ENCODE measurements at places on chromosomes 5 and 9. TPM values are rescaled to one million over a fixed set of nuclear protein-coding genes. Genes with fewer than 3 reads are reported as not detected.
A peak's percentile ranks its signal among the peaks of the same experiment; 100 is the strongest.

DNA sequence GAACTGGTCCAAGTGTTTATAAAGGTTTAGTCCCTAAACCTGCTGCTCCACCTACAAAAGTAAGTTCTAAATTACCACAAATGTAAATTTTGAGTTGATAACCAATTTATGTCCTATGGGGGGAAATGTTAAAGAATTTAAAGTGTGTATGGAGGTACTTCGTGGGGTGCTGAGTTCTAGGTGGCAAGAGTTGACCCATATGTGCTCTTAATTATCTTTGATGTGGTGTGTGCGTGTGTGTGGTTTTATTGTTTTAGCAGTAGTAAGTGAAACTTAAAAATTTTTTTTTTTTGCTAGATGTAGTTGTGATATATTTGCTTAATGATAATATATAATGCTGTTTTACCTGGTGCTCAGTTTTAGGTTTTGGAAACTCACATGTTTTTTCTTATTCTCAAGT, 72.6 kb downstream of the GPBP1 start:
- DNase-seq, result no peak

DNA sequence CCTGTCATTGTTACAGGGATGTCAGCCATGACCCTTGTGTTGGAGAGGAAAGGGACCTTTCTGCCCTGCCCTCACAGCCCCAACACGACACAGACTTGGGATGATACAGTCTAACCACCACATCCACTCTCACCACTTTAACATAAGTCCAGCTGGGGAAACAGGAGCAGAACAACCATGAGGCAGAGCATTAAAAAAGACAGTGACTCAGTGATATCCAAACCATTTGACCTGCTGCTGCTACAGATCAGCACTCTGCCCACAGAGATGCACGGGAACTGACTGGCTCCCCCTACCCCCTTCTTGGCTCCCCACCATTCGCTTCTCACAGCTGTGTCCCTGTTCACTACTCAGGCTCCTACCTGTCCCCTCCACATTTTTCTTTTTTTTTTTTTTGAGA, 458.6 kb downstream of the ZNF608 start:
- no peak for DNase-seq

- no peak for DNase-seq
Measured at GRCh38 chr9:120899490-120900068, 22.6 kb upstream of the PHF19 start.

- no peak for DNase-seq
Measured at GRCh38 chr9:135418161-135418560, 61.4 kb upstream of the PPP1R26 start.

DNA sequence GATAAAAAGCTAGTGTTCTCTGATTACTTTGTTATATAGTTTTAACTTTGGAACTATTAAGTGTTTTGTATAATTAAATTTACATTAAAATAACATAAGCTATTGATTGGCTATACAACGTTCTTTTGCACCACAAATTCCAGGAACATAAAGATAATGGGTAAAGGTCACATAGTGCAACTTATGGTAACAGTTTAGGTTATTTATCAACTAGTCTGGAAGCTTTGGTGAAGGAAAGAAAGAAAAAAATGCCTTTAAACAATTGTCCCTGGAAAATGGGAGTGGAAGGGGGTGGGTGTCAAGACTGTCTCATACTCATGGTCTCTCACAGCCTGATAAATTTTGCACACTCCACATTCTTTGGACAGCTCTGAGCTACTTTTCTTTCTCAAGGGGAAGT, 17.1 kb upstream of the SPARC start:
- no peak for DNase-seq

- no peak for DNase-seq
Measured at GRCh38 chr5:43075319-43076293, 35.5 kb upstream of the ANXA2R start.

GRCh38 chr9:89444274-89444673, 53.6 kb downstream of the SEMA4D start:
- DNase-seq, result no peak

DNA sequence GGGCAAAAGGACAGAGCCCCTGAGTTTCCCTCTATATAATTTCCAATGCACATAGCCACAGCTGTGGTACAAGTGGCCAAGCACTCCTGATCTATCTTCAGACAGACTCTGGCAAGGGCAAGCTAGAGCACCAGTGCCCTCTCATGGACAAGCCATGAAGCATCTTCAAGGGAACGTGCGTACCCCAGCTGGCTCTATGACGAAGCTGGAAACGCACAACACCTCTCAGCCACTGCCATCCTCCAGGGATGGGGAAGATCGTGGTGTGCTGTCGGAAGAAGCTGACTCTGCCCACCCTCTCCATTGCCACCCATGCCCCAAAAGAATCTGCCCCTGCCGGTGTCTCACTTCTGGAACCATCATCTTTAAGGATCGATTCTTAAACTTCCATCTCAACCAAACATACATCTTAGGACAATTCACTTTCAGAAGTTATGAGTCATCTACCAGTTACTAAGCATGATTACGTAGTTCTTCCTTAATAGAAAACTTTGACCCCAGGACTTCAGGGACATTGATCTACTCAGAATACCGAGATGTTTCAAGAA, 482.9 kb downstream of the AGTPBP1 start:
- peak; percentile 42 for DNase-seq

DNA sequence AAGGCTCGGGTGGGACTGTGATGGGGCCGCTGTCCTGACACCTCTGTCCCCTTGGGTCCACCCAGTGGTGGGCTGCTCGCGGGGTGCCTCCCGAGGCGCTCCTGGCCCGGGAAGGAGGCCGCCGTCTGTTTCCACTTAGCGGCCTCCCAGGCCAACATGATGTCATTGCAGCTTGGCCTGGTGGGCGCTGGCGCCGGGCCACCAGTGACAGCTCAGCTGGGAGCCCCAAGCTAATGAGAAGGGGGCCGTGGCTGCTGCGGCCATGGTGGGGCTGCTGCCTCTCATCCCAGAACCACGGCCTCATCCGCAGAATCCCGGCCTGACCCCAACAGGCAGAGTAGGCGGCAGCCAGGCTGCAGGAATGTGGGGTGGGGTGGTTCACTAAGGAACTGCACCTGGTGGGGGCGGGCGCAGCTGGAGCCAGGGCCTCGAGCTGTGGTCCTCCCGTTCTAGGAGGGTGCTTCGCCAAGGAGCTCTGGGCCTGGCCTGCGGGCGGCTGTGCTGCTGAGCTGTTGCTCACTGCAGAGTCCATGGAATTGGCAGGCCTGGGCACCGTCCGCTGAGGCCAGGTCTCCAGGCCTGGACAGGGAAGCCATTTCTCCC, 123.5 kb upstream of the COL5A1 start:
- DNase-seq, result no peak

GRCh38 chr5:122192497-122193496, 63.5 kb downstream of the ZNF474 start:
- DNase-seq, result peak; percentile 58

- no peak for DNase-seq
Measured at GRCh38 chr9:33698267-33698666, 97.1 kb upstream of the PRSS3 start.

DNA sequence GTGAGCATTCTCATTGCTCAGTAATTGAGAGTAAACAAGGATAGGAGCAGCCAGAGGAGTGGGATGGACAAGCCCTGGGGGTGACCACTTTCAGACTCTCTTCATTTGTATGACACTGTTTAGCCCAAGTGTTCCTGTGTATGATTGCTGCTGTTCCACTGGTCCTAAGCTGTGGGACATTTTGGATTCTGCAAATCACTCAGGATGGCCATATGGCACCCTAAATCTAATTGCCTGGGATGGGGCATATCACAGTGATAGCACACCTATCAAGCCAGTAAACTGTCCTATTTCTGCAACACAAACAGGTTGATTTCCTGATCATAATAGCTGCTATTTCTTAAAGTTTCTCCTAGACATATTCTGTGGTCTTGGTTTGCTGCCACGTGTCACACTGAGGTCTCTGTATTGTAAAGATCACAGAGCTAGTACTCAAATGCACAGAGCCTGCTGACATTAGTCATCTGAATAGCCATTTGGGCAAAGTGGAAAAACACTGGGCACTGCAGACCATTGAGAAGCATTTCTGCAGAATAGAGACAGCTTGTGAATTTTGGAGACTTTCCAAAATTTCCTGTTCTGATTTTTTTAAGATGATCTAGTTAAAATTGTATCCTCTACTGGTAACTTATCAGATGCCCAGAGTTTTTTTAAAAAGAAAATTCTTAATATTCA, 320.2 kb downstream of the RFX3 start:
- DNase-seq, result no peak

GRCh38 chr9:37965116-37965515, 61.2 kb upstream of the SLC25A51 start:
- no peak for DNase-seq

DNA sequence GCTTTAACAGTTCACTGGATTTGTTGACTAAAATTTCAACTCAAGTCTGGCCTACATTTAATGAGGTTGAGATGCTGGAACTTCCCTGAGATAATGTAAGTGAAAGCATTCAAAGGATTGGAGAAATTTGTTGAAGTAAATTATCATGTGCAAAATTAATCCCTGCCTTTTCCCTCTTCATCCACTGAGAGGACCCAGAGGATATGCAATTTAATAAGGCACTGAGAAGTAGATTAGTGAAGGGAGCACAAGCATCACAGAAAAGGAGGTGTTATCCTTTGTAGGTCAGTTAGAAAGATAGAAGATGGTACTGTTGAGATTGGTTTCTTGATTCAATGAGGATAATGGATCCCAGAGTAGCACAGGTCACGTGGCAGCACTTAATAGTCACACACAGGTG, 42.6 kb upstream of the ANKRD31 start:
- DNase-seq, result no peak

DNA sequence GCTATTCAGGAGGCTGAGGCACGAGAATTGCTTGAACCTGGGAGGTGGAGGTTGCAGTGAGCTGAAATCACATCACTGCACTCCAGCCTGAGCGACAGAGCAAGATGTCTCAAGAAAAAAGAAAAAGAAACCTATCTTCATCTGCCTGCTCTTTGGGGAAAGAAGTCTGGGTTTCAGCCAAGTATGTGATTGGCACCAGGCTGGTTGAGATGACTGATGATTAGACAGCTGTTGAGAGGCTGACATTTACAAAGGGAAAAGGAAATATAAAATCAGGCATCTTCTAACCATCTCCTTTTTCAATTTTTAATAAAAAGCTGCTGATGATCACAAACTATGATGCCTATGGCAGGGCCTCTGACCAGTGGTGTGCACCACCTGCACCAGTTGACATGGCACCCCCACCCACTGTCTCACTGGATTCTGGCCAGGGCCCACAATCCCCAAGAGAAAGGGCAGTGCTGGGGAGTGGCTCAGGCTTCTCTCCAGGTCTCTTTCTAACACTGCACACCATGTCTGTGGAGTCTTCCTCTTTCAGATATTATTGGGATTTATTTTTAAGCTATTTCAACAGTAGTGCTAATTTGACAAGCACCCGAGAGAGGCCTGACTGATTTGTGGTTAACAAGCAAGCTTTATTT, 17.2 kb upstream of the C5orf15 start:
- DNase-seq, result no peak

GRCh38 chr9:89410641-89411350, 87.1 kb downstream of the SEMA4D start:
- no peak for DNase-seq

- DNase-seq, result no peak
Measured at GRCh38 chr5:136890431-136891148, 525.2 kb upstream of the TRPC7 start.

DNA sequence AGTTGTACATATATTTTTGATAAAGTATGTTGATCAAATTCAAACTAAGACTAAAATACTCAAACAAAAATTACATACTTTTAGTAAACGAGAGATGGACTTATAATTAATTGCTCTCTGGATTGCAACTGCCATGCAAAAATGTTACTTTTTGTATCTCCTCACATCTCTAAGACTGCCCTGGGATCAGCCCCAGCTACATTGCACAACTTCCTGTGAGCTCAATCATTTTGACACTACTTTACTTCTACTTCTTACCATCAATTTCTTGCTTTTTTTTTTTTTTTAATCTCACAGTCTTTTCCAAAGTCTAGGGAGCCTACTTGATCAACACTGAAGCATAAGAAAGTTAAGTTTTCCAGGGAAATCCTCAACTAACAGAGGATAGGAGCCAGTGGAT, 506.0 kb upstream of the CDH10 start:
- no peak for DNase-seq

DNA sequence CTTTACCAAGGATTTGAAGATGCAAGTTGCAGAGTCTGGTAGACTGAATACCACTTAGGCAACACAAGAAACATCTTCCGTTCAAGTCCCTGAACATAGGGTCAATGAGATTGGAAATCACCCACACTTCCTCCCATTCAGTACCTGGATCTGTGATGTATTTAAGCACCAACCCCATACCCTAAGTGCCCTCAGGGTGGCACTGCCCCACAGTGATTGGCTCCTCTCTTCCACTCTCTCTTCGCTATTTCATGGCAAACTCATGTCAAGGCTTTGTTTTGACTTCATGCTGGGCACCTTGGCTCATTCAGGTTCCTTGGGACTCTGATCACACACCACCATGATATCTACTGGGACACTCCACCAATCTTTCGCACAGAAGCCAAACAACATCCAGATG, 53.7 kb downstream of the GGTA1 start:
- peak; percentile 4 for DNase-seq

The EGFLAM gene
- 53.0 TPM for total RNA-seq

The GAS1 gene
- 5.0 TPM for total RNA-seq

The NTRK2 gene
- total RNA-seq, result 0.06 TPM

The TOR1A gene
- total RNA-seq, result 47.6 TPM

The TAF11L7 gene
- total RNA-seq, result not detected

The FBP1 gene
- total RNA-seq, result not detected

The C1QTNF3 gene
- 0.69 TPM for total RNA-seq

The EGFL7 gene
- 77.2 TPM for total RNA-seq

The ADAMTSL1 gene
- 0.40 TPM for total RNA-seq
